ENCODE measurements at places on chromosomes 1 and 21.

- no peak for DNase-seq
These were observed 138.0 kb downstream of the RABGAP1L start for GRCh38 chr1:174297351-174297750.

DNA sequence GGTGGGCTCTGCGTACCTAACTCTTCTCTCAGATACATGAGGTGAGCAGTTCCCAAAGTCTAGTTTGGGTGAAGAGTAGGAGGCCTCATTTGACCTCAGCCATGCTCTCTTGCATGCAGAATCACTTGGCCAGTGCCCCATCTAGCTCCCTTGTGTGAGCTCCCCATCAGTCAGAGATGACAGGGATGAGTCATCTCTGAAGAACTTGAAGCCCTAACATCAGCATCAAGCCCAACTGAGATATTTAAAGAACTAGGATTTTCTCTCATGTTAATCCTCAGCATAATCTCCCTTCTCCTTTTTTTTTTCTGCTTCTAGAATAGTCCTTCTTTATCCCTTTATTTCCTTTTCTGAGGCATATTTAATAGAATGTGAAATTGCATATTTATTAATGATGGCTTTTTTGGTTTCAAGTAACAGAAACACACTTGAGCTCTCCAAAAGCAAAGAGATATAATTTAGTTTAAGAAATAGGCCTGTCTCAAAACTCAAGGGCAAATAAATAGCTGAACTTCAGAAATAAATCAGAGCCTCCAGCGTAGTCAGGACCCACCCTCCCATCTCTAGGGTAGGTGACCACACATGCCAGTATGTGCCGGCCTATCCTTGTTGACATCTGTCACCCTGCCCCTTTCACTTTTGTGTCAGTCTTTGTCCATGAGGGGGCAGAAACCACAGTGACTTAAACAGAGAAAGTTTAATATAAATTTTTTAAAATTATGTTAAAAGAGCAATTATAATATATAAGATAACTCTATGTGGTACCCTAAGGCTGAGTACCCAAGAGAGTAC, 112.3 kb downstream of the TSEN15 start:
- no peak for DNase-seq

DNA sequence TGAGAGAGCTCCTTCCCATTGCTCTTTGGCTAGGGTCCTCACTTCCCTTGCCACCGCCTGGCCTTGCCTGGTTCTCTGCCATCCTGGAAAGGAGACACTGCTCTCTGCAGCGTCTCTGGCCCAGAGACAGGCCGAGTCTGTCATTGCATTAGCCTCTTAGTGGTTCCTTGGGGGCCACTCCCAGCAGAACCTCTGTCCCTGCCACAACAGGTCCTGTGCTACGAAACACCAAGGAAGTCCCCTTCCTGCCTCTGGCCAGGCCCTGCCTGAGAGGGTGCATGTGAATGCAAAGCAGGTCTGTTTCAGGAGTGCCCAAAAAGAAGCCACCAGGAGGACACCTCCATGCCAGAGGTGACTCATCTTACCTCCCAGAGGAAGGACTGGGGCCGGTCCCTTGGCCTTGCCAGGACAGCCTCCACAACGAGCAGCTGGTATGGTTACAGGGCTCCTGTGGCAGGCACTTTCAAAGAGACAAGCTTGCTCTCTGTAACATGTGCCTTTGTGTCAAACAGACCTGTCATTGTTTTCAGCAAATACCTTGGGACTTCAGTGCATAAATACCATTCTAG, 59.6 kb downstream of the VPS26C start:
- no peak for DNase-seq

GRCh38 chr1:17531682-17532487, 7.6 kb upstream of the ARHGEF10L start:
- DNase-seq = no peak

- no peak for DNase-seq
These were observed 630 bp downstream of the HPCA start for GRCh38 chr1:32886828-32887414.

DNA sequence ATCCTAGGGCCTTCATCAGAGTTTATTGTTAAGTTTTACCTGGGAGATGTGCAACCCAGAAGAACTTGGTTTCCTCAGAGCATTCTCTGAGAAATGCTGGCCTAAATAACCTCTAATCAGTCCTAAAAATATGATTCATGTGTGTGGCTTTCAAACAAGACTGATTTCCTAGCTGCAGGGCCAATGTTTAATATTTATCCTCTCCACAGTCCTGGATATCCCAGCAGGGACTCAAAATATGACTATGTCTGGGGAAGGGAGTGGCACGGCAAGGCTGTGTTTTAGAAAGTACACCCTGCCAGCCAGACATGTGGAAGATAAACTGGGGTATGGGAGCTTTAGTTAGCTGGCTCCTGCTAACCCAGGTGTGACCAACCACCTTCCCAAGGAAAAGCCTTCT, 26.3 kb downstream of the PLPP3 start:
- DNase-seq = no peak

GRCh38 chr1:58597996-58598395, 20.9 kb upstream of the TACSTD2 start:
- DNase-seq = no peak

GRCh38 chr1:14571810-14572767, 26.4 kb upstream of the KAZN start:
- DNase-seq = no peak

DNA sequence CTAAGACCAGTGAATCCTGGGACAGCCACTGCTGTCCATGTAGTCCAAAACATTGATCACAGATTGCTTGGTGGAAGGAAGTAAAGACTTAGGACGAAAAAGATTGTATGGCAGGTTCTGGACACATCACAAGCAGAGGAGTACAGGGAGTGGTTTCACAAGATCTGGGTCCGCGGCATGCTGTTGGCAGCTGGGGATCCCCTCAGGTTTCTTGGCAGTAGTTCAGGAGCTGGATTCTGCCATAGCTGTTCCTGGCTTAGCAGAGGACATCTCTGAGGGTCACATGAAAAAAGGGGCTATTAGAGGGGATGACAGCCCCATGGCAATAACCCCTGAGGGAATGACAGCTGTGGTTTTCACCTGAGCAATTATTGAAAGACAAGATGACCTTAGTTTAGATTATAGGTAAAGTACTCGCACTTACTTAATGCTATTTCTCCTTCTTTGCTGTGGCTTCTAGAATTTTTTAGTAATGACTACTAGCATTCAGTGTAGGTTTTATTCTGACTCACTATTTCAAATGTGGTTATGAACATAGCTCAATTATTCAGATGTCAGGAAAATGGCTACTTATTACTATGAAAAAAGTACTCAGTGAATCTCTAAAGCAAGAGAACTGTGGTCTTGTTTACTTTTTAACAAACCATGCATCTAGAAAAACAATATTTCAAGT, 8.2 kb downstream of the KRTAP27-1 start:
- no peak for DNase-seq

DNA sequence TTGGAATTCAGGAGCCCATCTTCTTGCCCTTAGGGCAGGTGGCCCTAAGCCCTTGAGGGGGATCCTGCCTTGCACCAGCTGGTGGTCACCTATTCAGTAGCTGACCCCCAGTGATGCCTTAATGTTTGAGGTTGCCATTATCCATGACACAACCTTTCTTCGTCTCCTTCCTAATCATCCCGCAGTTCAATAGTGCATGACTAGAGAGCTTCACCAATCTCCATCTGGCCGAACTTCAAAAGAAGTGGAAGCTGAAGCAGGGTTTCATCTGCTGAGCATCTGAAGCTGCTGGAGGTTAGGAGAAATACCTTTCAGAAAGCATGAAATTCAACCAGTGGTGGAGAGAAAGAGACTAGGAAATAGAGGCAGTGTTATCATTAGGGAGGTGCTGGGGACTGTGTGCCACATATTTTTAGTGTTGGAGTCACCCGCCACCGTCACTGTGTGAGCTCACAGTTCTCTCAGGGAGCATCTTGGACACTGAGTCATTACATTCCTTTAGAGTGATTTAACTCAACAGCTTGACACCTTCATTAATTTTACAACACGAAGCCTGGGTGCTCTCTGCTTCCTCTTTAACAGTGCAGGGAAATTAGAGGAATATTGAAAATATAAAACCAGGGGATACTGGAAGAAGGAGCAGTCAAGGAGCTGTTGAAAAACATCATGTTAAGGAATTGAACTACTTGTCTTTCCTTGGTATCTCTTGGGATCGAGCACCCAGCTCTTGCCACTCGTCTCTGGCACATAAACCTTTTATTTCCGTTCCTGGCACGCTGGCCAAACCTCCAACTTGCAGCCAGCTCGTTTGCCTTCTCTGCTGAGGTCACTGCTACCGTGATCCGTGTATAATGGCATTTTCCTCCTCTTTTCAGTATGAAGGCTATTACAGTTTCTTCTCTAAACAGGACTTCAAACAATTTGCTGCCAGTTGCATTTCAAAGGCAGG, 53.6 kb downstream of the PEX14 start:
- no peak for DNase-seq

DNA sequence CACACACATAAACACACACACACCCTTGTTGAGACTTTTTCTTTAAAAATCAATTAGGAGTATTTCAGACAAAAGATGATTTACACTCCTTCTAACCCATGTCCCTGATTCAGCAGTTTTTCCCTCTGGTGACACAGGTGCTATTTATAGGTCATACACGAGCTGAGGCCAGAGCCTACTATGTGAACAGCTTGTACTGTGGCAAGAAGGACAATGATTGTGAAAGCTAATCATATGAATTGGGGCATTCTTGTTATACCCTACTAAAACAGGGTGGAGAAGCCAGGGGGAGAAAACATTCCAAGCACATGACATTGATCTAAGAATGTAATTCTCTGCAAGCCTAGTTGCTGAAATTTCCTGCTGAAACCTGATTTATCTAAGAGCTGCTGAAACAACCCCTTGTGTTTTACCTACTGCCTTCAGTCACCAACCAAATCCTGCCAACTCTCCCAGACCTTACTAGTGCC, 60.3 kb downstream of the XCL1 start:
- no peak for DNase-seq

DNA sequence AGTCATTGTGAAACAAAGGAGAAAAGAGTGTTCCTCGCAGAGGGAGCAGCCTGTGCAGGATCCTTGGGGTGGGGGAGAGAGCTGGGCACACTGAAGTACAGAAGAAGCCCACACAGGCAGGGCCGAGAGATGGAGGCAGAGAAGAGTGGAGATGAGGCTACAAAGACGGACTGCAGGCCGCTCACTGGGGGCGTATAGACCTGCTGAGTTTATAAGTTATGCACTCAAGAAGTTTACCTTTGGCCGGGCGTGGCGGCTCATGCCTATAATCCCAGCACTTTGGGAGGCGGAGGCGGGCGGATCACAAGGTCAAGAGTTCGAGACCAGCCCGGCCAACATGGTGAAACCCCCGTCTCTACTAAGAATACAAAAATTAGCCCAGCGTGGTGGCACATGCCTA, 7.6 kb upstream of the SLAMF9 start:
- DNase-seq = no peak

- DNase-seq = no peak
These were observed 12.7 kb upstream of the WDR26 start for GRCh38 chr1:224447251-224447650.

DNA sequence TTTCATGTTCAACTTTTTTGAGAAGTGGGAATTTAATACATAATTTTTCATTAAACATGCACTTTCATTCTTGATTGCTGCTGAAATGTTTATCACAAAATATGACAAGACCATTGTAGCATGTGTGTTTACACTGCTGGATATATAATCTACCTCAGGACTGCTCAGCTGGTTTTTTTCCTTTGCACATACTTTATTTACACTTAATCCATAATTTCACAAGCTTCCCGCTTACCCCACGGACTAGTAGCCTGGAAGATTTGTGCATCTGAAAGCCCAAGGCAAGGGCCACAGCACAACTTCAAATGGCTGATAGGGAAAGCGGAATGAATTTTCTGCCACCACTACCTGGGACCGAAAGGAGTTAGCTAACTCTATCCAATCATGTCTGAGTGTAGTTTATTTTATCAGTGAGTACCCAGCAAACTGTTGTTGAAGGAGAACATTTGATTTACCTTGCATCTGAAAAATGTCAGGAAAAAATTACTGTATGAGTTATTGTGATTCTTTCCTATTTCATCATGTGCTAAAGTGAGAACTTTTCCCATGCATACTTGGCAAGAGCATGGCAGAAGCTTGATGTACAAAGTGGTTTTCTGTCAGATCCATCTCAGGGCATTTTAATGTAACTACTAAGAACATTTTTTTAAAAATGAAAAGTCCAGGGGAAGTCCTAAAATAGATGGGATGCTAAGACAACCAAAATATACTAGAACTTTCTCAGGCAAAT, 558.2 kb upstream of the USP24 start:
- no peak for DNase-seq

DNA sequence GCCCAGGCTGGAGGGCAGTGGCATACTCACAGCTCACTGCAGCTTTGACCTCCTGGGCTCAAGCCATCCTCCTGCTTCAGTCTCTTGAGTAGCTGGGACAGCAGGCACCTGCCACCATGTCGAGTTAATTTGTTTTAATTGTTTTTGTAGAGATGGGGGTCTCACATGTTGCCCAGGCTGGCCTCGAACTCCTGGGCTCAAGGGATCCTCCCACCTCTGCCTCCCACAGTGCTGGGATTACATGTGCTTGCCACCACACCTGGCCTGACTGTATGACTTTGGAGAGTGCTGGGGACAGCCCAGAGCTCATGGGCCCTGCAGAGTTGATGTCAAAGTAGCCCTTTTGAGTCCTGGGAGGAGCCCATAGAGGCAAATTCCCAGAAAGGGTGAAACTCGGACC, 1.8 kb downstream of the OBSCN start:
- no peak for DNase-seq

DNA sequence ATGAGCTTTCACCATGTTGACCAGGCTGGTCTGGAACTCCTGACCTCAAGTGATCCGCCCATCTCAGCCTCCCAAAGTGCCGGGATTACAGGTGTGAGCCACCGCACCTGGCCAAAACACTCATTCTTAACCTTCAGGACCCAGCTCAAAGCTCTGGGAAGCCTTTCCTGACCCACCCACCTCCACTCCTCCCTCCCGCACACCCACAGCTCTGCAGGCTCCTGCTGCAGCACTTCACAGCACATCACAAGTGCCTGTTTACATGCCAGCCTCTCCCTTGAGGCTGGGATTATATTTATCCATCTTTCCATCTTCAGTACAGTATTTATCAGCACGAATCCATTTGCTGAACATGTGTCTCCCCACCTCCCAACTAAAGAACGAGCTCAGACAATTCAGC, 14.9 kb downstream of the SLC9A1 start:
- no peak for DNase-seq

GRCh38 chr1:109754738-109755137, 9.0 kb downstream of the EPS8L3 start:
- DNase-seq = no peak

- no peak for DNase-seq
These were observed 83.3 kb downstream of the LACTBL1 start for GRCh38 chr1:22889213-22889827.

- DNase-seq = no peak
These were observed 19.6 kb downstream of the SCMH1 start for GRCh38 chr1:41222496-41222895.

GRCh38 chr1:30535595-30536325, 187.6 kb downstream of the MATN1 start:
- no peak for DNase-seq

- DNase-seq = no peak
These were observed 47.2 kb downstream of the RAP1A start for GRCh38 chr1:111666828-111667227.
